ENCODE measurements at places on chromosomes 1 and 21.

DNA sequence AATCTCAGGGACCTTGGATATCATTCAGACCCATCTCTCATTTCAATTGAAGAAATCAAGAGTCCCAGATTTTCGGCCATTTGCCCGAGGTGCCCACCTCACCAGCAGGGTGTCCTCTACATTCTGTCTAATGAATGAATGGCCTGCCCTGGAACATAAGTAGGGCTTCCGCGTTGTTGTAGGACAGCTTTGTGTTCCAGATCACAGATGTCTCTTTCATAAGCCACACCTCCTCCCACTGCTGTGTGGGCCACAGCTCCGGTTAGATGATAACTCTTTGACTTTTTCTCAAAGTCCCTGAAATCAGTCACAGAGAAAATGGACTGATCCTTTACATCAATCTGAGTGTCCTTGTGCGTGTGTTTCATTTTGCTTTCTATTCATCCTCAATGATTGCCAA is 144.4 kb downstream of the RGS7 start:
- no peak overlapping the region for H3K27ac ChIP-seq
- no peaks in the 10 kb centered on the region for H3K27me3 ChIP-seq
- DNase-seq = no peak

GRCh38 chr1:154337253-154337894 is 12.0 kb downstream of the ATP8B2 start:
- H3K4me1 ChIP-seq = peaks cover 11% of the 10 kb centered on the region
- H3K36me3 ChIP-seq = peaks cover 37% of the 10 kb centered on the region
- no peaks in the 10 kb centered on the region for H3K27me3 ChIP-seq
- no peak overlapping the region for H3K27ac ChIP-seq

- H3K36me3 ChIP-seq = no peaks in the 10 kb centered on the region
- no peaks in the 10 kb centered on the region for H3K4me1 ChIP-seq
- no peak overlapping the region for H3K27ac ChIP-seq
- no peak for DNase-seq
These were observed 522.5 kb downstream of the PTBP2 start for GRCh38 chr1:97243973-97244560.

DNA sequence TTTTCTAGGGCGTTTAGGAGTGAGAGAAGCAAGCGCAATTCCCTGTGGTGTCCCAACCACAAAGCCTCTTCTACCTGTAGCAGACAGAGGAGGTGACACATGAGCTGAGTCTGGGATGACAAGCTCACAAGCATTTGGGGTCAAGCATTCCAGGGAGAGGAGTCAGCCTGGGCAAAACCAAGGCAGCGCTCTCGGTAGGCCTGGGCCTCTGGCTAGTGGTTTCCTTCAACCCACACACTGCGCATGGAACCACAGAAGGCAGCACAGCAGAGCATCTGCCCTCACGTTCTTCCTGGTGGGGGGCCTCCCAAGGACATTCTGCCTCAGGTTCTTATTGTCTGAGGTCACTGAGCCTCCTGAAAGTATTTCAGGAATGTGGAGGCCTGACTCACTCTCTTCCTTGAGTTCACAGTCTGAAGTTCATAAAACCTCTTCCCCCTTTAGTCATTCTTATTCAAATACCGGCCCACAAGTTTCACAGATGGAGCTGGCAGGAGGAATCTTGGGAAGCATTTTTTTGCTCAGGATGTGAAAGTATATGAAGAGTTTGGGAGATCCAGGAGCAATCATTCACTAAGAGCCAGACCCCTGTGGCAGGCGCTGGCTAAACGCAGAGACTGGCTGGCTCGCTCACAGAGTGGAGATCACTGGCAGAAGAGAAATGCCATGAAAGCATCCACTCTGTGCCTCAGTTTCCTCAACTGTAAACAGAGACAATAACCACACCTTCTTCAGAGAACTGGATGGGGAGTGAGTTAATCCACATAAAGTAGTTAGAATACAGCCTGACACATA is 26.8 kb downstream of the CCN1 start:
- H3K27me3 ChIP-seq = no peaks in the 10 kb centered on the region
- no peak overlapping the region for H3K4me3 ChIP-seq
- DNase-seq = no peak
- H3K36me3 ChIP-seq = no peaks in the 10 kb centered on the region

DNA sequence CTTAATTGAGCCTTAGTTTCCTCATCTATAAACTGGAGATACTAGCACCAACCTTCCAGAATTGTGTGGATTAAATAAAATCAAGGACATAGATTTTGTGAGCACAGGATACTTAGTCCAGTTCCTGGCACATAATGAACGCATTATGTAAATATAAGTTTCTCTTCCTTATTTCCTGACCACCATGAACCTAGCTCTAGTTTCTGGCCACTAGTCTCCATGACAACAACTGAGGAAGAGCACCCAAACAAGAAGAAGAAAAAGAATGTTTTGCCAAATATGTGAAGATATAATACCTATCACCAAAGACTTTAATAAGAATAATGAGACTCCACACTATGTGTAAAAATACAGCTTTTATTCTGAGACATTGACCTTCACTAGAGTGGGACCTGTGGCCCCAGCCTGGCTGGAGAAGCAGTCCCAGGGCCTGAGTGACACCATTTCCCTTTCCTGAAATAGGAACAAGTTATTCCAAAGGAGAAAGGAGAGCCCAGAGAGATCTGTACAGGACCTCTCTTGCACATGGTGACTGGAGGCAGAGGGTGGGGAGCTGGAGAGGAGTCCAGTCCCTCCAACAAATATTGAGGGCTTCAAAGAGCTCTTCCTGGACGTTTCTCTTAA is 940 bp upstream of the USF1 start:
- peaks cover 12% of the 10 kb centered on the region for H3K36me3 ChIP-seq
- no peak for DNase-seq
- H3K4me3 ChIP-seq = no peak overlapping the region
- no peaks in the 10 kb centered on the region for H3K27me3 ChIP-seq
- peak overlapping the region; percentile 92 for H3K27ac ChIP-seq

GRCh38 chr1:19564366-19564765 is 79.0 kb upstream of the CAPZB start:
- no peak overlapping the region for H3K4me3 ChIP-seq
- H3K27ac ChIP-seq = peak overlapping the region; percentile 49
- H3K27me3 ChIP-seq = no peaks in the 10 kb centered on the region
- no peak for DNase-seq

DNA sequence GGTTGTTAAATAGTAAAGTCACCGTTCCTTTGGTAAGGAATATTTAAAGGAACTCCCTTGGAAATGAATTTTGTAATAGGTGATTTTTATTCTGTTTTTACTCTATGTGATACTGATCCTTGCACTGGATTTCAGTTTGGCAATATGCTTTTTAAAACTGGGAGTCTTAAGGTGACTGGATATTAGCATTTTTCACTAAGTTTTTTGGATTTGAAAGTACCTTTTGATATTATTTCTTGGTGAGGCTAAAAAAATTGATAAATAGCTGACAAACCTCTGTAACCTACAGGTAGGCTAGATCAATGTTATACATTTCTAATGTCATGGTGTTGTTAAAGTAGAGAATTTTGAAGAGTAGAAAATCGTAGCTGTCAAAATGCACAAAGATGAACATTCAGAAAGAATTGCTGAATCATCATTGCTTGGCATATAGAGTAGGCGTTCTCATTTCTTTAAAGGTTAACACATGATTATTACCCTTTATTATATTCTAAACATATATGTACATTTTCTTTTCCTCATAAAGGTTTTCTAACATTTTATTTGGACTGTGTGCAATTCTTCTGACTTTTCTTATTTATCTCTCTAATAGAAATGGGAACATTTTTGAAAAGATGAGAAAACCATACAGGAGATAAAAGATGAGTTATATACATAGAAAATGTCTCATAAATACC is 1.5 kb upstream of the DNAJB4 start:
- no peaks in the 10 kb centered on the region for H3K27me3 ChIP-seq
- H3K4me1 ChIP-seq = peaks cover 4% of the 10 kb centered on the region
- H3K4me3 ChIP-seq = no peak overlapping the region
- no peaks in the 10 kb centered on the region for H3K36me3 ChIP-seq
- no peak overlapping the region for H3K27ac ChIP-seq
- DNase-seq = no peak

- H3K4me1 ChIP-seq = peaks cover 12% of the 10 kb centered on the region
- H3K4me3 ChIP-seq = no peak overlapping the region
These were observed 115.5 kb upstream of the VAV3 start for GRCh38 chr1:108080448-108080847.

- peaks cover 70% of the 10 kb centered on the region for H3K36me3 ChIP-seq
- DNase-seq = no peak
- peaks cover 5% of the 10 kb centered on the region for H3K4me1 ChIP-seq
- no peak overlapping the region for H3K4me3 ChIP-seq
- no peaks in the 10 kb centered on the region for H3K27me3 ChIP-seq
These were observed 29.7 kb downstream of the MDM4 start for GRCh38 chr1:204545881-204546280.

DNA sequence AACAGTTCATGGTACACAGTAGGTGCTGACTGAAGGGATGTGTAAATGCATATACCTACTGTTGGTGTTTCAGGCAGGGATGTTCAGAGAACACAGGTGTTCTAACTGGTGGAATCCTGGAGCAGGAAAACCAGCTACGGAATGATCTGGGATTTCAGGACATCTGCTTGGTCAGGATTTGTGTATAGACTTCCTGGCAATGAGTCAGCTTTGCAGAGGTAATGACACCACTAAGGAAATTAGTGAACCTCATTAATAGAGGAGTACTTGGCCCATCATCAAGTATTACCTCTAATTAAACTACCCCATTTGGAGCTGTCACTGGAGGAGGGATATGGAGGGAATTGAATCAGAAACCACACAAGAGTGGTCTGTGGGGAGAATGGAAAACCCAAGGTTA is 7.3 kb downstream of the MRPL37 start:
- DNase-seq = no peak
- no peak overlapping the region for H3K27ac ChIP-seq
- H3K36me3 ChIP-seq = peaks cover 20% of the 10 kb centered on the region
- H3K4me3 ChIP-seq = no peak overlapping the region
- H3K27me3 ChIP-seq = no peaks in the 10 kb centered on the region
